Adrenal gland (tissue), 19 donors: ENCODE measurements at places on chromosomes 1 and 21. TPM values are rescaled to one million over a fixed set of nuclear protein-coding genes. Genes with fewer than 3 reads are reported as not detected.

GRCh38 chr1:241999026-241999425, at the start of gene MAP1LC3C:
MAP1LC3C (minus strand) TSS chr1:241999098; CDS start chr1:241999008, 90 bp downstream.
- H3K4me1 ChIP-seq, result no peaks in the 10 kb centered on the region
- H3K27ac ChIP-seq, result no peak within 1 kb of the TSS
- no peak for DNase-seq
- H3K27me3 ChIP-seq, result no peaks in the 10 kb centered on the region
- no peaks in the 10 kb centered on the region for H3K36me3 ChIP-seq

The BCAN gene
- 24.9 TPM for polyA plus RNA-seq

DNA sequence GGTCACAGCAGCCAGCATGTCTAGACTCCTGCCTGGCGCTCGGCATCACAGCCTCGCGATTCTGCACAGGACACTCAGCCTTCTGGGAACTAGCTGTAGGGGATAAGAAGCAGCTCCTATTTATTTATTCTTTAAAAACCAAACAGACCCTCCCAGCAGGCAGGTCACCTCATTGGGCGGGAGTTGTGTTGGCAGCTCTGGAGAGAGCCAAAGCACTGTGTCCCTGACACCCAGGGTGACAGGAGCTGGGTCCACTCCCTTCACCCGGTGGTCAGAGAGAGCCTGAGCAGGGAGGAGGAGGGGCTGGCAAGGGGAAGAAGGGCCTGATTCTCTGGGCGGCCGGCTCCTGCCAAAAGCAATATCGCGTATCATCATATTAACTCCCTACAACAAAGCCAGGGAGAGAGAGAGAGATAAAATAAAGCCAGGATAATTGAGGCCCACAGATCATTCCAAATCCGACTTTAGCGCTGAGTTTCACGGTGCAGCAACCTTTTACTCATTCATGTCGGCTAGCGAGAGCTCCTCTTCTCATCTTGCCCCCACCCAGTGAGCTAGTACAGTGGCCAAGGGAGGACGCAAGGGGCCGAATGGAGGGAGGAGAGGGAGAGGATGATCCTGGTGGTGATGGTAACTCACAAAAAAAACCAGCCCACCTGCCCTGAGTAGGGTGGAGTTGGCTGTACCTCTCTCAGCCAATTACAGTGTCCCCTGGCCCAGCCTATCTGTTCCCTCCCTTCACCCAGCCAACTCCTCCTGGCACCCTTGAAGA, 79.8 kb upstream of the IFFO2 start:
- no peaks in the 10 kb centered on the region for H3K27me3 ChIP-seq
- H3K36me3 ChIP-seq, result no peaks in the 10 kb centered on the region
- DNase-seq, result no peak
- no peaks in the 10 kb centered on the region for H3K4me1 ChIP-seq

The GPA33 gene
- 0.16 TPM for polyA plus RNA-seq

DNA sequence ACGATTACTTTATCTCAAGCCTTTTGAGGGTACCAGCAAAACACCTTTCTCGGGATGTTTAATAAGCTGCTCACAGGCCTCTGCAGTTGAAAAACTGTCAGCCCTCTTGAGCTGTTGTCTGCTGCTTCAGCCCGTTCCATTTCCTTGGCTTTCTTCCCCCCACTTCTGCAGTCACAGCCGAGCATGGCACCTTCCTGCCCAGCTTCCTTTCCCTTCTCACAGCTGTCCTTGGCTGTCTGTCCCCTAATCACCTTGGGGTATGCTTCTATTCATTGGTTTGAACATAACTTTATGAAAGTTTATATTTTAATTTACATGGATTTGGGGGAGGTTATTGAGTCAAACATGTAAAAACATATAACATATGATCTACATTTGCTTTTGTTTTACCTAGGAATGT, 6.9 kb upstream of the PROX1 start:
- no peaks in the 10 kb centered on the region for H3K36me3 ChIP-seq
- peaks cover 18% of the 10 kb centered on the region for H3K4me1 ChIP-seq
- peaks cover 7% of the 10 kb centered on the region for H3K27me3 ChIP-seq
- DNase-seq, result no peak
- no peak overlapping the region for H3K4me3 ChIP-seq
- H3K27ac ChIP-seq, result no peak overlapping the region

- H3K27ac ChIP-seq, result no peak overlapping the region
- no peak for DNase-seq
- H3K36me3 ChIP-seq, result no peaks in the 10 kb centered on the region
- H3K4me1 ChIP-seq, result peaks cover 3% of the 10 kb centered on the region
- no peaks in the 10 kb centered on the region for H3K27me3 ChIP-seq
Observed at GRCh38 chr21:46180778-46181391, 3.4 kb downstream of the SPATC1L start.
